ENCODE measurements at places on chromosomes 4 and X. TPM values are rescaled to one million over a fixed set of nuclear protein-coding genes. Genes with fewer than 3 reads are reported as not detected.
A peak's percentile ranks its signal among the peaks of the same experiment; 100 is the strongest.

CBLL2 gene
- polyA plus RNA-seq, result not detected

FREM3 gene
- 0.16 TPM for polyA plus RNA-seq

PNCK gene
- 128 TPM for polyA plus RNA-seq

NAA11 gene
- polyA plus RNA-seq, result 0.09 TPM

SLC10A4 gene
- 2.0 TPM for polyA plus RNA-seq

OPN1MW3 gene
- not detected for polyA plus RNA-seq

CYTL1 gene
- 6.7 TPM for polyA plus RNA-seq

RTL5 gene
- 6.9 TPM for polyA plus RNA-seq

SSX2B gene
- polyA plus RNA-seq, result not detected

CT45A2 gene
- polyA plus RNA-seq, result not detected

DNA sequence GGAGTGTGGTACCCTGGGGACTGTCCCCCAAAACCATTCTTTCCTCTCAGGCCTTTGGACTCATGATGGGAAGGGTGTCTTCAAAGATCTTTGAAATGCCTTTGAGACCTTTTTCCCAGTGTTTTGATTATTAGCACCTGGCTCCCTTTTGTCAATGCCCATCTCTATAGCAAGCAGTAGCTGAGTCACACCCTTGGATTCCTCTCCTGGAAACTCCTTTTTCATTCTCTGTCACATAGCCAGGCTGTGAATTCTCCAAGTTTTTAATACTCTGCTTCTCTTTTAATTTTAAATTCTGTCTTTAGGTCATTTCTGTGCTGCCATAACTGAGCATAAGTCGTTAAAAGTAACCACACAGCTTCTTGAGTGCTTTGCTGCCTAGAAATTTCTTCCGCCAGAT lies 29.7 kb downstream of the IL21 start:
- no peak for DNase-seq

- no peak for DNase-seq
Measured at GRCh38 chr4:41427931-41428600, 109.9 kb upstream of the LIMCH1 start.

DNA sequence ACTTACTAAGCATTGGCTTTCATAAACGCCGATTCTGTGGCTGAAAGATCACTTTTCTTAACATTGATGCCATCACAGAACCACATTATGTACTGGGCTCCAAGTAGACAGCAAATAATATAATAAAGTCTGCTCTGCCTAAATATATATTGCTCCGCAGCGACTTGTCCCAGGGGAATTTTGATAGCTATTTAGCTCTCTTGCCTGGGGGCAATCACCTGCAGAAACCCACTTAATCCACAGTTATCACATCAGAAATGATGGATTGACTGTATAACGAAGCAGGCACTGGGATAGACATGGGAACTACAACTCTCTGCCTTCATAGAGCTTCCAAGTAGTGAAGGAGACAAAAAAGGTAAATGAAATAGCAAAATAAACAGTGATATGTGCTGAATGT lies 48.0 kb upstream of the MYOZ2 start:
- DNase-seq, result no peak

GRCh38 chr4:100288161-100288560 lies 97.9 kb upstream of the DDIT4L start:
- DNase-seq, result no peak

- DNase-seq, result no peak
Measured at GRCh38 chr4:149765630-149766029, 50.0 kb downstream of the IQCM start.

DNA sequence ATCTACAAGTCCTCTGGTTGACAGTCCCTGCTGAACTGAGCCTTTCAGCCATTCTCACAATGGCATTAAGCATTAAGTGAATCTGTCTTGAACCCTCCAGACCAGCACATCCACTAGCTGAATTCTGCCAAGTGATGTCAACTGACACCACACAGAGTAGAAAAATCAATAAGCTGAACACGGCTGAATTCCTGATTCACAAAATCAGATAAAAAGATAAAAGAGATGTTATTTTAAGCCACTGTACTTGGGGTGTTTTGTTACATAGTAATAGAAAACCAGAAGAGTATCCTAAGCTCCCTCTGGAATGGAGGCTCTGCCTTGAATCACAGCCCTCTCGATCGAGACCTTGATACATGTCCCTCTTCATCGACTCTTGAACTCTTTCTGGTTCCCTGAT lies 336.5 kb downstream of the DMD start:
- DNase-seq, result no peak

DNA sequence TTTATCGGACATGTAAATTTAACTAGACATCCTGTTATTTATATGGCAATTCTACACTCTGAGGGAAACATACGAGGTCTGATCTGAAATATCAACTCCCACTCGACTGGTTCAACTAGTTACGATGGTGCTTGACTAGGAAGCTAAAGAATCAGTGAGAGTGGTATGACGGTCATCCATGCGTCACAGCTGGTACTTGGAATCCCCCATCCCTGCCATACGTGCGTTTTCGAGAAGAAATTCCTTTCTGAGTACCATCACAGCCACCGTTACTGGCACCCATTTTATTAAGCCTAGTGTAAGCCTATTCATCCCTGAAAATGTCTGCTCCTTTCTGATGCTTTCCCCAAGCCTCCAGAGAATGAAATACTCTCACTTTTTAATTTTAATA lies 695 bp upstream of the PIGA start:
- DNase-seq, result peak; percentile 62

- DNase-seq, result peak; percentile 84
Measured at GRCh38 chr4:154660052-154660451, 47.6 kb upstream of the FGG start.

GRCh38 chr4:184430163-184430562 lies 44.2 kb downstream of the IRF2 start:
- DNase-seq, result no peak

GRCh38 chr4:53697016-53697685 lies 105.9 kb upstream of the LNX1 start:
- no peak for DNase-seq

- DNase-seq, result no peak
Measured at GRCh38 chr4:8081621-8082516, 76.7 kb downstream of the ABLIM2 start.

DNA sequence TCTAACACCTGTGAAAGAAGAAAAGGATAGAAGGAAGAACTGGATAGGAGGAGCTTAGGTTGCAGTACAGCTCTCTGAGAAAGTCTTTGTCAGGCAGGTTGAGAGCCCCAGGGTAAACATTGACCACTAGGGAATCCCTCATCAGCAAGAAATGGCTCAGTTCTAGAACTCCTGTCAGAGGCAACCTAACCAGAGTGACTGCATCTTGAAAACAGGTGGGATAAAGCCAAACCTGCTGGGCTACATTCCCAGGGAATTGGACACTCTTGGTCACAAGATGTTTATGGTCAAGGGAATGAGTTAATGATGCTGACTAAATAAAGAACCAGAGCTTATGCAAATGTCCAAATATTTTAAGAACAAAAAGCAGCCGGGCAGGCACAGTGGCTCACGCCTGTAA lies 108.3 kb upstream of the MED14 start:
- DNase-seq, result no peak

GRCh38 chr4:188714907-188715306 lies 575.7 kb downstream of the TRIML1 start:
- DNase-seq, result no peak

DNA sequence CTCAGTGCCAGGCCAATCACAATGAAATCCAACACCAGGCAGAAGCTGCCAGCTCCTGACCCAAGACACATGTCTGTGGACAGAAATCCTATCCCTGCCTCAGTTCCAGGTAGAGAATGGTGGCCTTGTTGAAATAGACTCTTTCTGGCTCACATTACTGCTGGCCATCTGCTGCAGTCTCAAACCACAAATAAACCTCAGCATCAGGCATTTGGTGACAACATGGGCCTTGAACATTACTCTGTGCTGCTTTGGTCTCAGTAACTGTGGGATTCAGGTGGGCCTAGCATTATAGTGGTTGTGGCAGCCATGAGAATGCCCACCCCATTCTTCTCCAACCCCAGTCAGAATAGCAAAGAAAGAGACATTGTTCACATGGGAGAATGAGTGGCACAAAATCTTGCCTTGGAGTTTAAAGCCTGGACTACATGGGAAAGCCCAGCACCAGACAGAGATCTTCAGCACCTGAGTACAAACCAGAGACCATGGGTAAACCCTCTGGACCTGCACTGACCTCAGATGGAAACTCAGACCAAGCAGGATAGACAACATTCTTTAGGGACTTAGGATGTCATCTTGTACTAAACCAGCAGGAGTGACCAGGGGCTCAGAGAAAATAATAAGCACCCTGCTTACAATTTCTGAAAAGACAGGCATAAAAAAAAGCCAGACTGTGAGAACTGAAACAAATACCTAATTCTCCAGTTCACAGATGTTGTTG lies 50.4 kb upstream of the TRAM1L1 start:
- DNase-seq, result no peak

GRCh38 chr4:36351082-36351666 lies 69.8 kb downstream of the DTHD1 start:
- peak; percentile 24 for DNase-seq

DNA sequence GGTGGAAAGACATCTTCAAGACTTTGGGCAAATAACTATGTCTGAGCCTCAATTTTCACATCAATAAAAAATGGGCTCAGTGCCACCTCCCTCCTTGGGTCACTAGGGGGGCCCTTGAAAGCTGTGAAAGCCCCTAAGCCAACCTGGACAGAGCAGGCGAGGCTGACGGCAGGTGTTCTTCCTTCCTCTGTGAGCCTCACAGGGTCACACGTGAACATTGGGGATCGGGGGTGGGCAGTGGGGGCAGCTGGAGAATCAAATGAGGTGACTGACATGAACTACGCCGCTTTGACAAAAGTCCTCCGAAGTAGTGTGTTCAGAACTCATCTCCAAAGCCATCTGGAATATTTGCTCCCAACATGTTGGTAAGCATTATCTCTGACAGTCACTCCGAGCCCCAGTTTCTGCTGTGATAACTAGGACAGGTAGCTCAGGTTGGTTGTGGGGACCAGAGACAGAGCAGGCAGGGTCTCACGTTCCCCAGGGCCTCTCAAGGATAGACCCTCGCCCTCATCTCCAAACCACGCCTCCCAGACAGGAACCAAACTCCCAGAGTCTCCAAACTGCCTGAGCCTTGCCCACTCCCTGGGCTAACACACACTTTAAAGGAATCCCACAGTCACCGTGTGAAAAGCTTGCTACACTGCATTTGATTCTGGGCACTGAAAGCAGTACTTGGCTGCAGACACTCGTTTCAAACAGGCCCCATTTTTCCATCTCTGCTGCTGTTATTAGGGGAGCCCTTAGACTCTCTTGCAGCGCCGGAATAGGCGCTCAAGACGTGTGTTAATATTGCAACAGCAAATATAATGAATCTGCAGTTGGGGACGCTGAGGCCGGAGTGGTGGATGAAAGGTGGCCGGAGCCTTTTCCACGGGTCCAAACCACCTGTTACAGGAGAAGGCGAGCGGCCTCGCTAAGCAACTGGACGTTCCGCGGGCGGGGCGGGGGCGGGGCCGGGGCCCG lies 717 bp upstream of the WFS1 start:
- DNase-seq, result no peak

GRCh38 chrX:88355252-88355651 lies 391.8 kb upstream of the CPXCR1 start:
- no peak for DNase-seq

DNA sequence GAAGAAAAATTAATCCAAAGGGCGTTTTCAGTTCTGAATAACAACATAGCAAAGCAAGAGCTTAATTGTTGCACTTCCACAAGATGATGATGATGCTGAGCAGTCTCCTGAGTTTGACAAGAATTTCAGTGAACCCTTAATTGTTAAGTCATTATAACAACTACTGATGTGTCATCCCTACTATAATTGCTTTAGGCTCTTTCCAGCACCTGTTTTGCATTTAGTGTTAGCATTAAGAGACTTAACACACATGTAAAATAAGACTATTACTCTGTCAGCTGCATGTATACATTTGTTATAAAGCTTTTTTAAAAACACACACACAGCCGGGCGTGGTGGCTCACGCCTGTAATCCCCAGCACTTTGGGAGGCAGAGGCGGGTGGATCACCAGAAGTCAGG lies 37.9 kb upstream of the GALNT7 start:
- DNase-seq, result no peak

- DNase-seq, result no peak
Measured at GRCh38 chr4:2809610-2810180, 16.8 kb downstream of the SH3BP2 start.

DNA sequence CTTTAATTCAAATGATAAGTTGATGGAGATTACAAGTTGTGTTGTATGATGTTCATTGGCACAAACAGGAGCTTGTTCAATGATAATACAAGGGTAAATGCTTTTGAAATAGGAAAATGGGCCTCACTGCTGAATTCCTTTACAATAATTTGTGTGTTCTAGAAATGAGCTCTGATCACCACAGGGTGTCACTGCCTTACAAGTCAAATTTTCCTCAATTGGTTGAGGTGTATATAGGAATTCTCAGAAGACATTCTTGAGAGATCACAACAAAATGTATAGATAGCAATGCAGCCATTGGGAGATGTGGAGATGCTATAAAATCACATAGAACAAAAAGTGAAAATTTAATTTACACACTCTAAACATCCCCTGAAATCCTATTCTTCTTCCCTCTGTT lies 49.6 kb downstream of the KLF8 start:
- DNase-seq, result no peak

DNA sequence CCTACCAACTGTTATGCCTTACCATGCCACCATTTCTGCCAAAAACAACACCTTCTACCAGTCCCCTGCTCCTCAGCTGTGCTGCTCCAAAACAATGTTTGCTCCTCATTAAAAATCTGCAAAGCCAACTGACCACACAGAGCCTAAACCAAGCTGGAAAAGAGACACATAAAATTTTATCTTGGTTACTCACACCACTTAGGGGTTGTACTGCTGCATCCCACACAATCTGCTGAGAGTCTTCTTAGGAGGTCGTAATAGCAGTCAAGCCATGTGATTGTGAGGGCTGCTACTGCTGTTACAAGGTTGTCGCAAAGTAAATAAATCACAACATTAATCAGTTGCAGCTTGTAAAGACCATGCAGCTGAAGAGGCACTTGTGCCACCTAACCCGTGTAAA lies 607.4 kb upstream of the FAM241A start:
- DNase-seq, result no peak

GRCh38 chr4:147587041-147587440 lies 30.2 kb upstream of the TMEM184C start:
- DNase-seq, result no peak

DNA sequence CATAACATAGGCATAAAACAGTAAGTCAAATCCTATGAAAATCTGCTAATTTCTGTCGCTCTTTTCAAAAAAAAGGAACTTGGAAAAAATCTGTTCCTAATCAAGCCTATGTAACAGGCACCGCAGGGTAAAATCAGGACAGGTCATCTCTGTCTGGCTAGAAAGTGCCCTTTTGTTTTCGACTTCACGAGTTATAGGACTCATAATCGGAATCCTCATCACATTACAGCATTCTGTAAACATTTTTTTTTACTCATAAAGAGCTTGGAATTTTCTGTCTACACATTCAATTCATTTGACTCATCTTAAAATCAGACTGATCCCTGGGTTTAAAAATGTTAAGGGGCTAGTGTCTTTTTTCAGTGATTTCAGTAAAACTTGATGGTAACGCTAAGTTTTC lies 181.7 kb upstream of the TBC1D9 start:
- DNase-seq, result no peak

- no peak for DNase-seq
Measured at GRCh38 chrX:18946157-18946556, 37.8 kb downstream of the PHKA2 start.

Measured in large intestine (tissue), 12 donors.